Caudate nucleus (tissue), 63 donors: ENCODE measurements at places on chromosomes 3 and 15.

- no peak for DNase-seq
These were observed 52.9 kb downstream of the HERC2 start for GRCh38 chr15:28269097-28269496.

DNA sequence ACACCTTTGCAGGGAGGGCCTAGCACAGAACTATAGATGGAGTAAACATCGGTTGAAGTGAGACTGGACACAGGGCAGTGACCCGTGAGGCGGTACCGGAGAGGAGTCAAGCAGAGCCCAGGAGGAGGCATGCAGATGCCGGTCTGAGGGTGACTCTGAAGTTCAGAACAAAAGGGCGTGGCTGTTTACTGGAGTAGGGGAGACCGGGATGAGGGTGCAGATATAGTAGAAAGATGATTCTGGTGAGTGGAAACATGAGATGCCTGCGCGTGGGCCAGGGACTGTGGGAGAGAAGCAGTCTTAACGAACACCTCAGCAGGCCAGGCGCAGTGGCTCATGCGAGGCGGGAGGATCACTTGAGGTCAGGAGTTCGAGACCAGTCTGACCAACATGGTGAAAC, 113.1 kb downstream of the NSMCE3 start:
- no peak for DNase-seq

GRCh38 chr3:38990621-38991020, 61.1 kb downstream of the SCN11A start:
- no peak for DNase-seq

DNA sequence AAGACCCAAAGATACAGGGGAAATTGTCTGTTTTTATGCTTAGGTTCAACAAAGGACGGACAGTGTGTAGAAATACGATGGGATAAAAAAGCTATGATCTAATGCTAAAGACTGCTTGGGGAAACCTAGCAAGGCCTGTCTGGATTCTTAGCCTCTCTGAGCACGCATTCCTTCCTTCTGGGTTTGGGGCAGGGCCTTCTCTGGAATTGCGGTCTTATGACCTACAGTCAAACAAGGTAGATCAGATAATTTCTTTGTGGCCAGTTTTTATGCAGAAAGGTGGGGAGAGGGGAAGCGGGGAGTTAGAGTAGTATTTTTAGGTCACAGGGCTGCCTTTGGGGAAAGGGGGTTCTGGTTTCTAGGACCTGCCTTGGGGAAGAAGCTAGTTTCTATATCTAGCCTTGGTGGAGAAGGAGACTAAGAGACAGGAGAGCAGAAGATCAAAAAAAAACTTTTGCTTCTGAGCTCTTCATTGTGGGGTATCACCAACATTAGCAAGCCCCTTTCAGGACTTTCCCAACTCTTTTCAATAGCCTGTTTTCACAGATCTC, 39.1 kb upstream of the LIPC start:
- DNase-seq: no peak

- no peak for DNase-seq
These were observed 7.5 kb upstream of the ALCAM start for GRCh38 chr3:105359098-105359762.

DNA sequence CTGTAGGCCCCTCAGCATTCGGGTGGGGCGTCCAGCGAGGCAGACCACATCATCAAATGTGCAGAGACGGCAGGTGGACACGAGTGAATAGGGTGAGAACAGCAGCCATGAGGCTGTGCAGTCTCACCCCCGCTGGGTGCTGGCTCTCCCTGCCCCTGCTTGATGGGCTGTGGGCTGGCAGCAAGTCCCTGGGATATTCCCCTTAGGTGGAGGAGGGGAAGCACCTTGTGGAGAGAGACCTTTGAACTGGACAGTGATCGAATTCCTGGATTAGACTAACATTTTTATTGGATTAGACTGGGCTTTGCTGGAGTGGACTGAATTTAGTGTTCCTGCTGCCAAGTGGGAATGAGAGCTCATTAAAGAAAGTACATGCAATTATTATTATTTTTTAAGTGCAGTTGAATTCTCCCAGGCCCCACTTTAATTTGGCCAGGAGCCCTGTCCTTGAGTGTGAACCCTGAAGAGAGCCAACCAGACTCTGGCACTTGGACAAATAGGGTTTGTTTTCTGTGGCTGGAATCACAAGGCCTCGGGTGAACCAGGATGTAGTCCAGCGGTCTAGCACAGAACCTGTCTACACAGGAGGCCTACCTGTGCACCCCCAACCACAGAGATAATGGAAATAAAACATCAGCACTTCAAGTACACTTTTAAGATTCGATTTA, 193.1 kb downstream of the ABHD5 start:
- DNase-seq: no peak

- no peak for DNase-seq
These were observed 188.5 kb downstream of the FAM43A start for GRCh38 chr3:194874206-194874605.

DNA sequence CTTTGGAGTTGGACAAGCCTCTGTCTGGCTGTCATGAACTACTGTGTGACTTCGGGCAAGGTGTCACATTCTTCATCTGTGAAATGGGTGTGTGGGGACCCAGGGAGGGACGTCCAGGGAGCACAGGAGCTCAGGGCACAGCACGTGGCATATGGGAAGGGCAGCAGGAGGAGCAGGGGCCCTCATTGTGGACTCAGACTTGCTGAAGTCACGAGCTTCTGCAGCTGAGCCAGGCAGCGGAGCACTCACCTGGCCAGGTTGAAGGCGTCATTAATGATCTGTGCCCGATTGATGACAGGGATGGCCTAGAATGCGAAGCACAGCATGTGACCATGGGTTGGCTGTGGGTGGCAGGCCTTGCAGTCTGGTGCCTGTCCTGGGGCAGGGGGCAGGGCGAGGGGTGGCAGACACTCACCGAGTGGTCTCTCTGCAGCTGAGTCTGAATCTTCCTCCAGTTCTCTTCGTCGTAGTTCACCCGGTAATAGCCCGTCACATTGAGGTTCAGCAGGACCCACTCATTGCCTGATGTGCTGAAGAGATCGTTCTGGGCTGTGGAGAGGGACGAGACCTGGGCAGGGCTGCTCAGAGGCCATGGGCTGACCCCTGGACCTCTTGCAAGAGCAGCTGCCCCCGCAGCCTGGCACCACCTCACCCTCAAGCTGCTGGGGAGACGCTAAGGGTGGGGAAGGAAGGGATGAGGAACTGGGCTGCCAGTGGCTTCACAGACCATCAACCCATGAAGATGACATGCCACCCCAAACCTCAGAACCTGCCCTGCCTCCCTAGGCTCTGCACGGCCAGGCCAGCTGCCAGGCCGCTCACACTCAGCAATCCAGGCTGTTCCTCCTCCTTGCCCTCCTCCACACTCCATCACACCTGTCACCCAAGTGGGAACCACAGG, 15.4 kb downstream of the ANPEP start:
- DNase-seq: no peak

- no peak for DNase-seq
These were observed 106.8 kb downstream of the ARRDC4 start for GRCh38 chr15:98067339-98067738.

GRCh38 chr3:4726549-4726948, 233.4 kb downstream of the ITPR1 start:
- no peak for DNase-seq
